ENCODE measurements at places on chromosomes 7 and 10.

- DNase-seq: no peak
Measured at GRCh38 chr7:35521941-35522340, 173.0 kb downstream of the HERPUD2 start.

GRCh38 chr7:155620497-155620896 lies 24.0 kb upstream of the RBM33 start:
- DNase-seq: no peak

- DNase-seq: peak; percentile 57
Measured at GRCh38 chr7:128697302-128697905, 25.3 kb downstream of the GARIN1A start.

- peak; percentile 21 for DNase-seq
Measured at GRCh38 chr10:124267231-124267885, 151.4 kb downstream of the OAT start.

DNA sequence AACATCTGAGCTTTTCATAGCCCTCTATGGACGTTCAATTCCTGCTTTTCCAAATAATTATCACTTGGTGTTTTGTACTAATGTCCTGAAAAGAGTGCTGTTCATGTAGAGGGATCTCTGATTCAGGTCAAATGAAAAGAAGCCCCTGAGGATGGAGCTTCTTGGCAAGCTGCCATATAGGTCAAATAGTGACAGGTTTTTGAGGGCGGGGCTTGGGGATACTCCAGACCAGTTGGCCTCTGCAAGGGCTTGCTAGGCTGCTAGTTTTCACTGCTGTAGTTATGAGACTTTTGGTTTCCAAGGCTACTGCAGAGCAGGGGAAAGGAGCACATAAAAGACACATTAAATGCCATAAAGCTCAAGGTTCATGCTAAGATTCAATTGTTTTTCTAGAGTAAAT lies 257.2 kb upstream of the CACNA2D1 start:
- no peak for DNase-seq

- DNase-seq: peak; percentile 92
Measured at GRCh38 chr10:62095181-62096122, 173.2 kb downstream of the RTKN2 start.

- no peak for DNase-seq
Measured at GRCh38 chr7:137846827-137847567, at the start of gene DGKI. Gene DGKI, minus strand, starts transcription at chr7:137846974.
